ENCODE measurements at places on chromosomes 2 and 18.

GRCh38 chr18:59228351-59228750, 8.4 kb downstream of the GRP start:
- DNase-seq: no peak

DNA sequence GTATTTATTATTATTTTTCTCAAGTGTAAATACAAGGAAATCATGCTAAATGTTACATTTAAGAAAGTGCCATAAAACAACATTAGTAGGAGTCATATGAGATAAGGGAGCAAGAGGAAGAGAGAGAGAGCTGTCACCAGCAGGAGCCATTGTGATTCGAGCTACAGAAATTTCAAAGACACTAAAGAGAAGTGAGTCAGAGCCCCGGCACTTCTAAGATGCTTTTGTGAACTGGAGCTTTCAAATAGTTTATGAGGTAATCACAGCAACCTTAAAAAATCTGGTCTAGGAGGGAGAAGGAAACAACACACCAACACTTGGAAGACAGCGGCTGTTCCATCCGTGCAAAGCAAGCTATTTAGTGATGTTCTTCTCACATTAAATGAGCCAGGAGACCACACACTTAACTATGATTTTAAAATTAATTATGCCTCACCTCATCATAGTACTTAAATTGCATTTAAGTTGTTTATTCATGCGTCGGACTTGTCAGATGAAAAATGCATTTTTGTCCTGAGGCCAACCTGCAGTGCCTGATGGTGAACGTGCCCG, 382.7 kb upstream of the SALL3 start:
- DNase-seq: no peak

GRCh38 chr2:152555048-152555447, 162.2 kb downstream of the PRPF40A start:
- DNase-seq: no peak

GRCh38 chr18:51559198-51559901, 361.9 kb upstream of the MEX3C start:
- DNase-seq: no peak

DNA sequence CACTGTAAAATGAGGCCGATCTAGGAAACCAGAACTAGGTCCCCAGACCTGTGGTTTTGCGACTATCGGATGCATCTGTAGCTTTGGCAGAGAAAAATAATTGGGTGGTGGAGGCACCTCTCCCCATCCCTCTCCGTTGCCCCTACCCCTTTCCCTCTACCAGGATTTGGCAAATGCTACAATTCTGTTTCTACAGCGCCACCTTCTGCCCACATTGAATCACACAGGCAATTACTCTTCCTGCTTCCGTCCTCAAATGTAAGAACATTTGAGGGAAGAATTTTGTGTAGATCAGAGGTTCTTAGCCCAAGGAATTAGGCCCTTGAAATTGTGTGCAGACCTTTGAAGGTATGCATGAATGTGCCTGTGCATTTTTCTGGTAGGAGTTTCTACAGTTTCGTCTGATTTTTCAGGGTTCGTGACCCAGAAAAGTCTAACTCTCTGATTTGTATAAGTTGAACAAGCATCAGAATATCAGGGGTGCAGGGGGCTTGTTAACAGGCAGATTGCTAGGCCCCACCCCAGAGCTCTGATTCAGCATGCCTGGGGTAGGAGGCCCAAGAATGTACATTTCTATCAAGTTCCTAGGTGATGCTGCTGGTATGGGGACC, 11.2 kb downstream of the ATP6V1B1 start:
- DNase-seq: peak; percentile 11

GRCh38 chr18:72672364-72673184, 128.4 kb upstream of the CBLN2 start:
- DNase-seq: no peak

- no peak for DNase-seq
Measured at GRCh38 chr2:213733893-213734292, 449.6 kb downstream of the SPAG16 start.

GRCh38 chr2:147101941-147102790, 742.7 kb upstream of the ACVR2A start:
- no peak for DNase-seq

GRCh38 chr2:99631700-99632099, 141.9 kb upstream of the REV1 start:
- no peak for DNase-seq

- DNase-seq: no peak
Measured at GRCh38 chr2:201114846-201115245, 1.1 kb upstream of the CFLAR start.

- no peak for DNase-seq
Measured at GRCh38 chr2:33212151-33212550, 264.3 kb upstream of the RASGRP3 start.

GRCh38 chr2:114727012-114727411, 284.6 kb downstream of the DPP10 start:
- no peak for DNase-seq

DNA sequence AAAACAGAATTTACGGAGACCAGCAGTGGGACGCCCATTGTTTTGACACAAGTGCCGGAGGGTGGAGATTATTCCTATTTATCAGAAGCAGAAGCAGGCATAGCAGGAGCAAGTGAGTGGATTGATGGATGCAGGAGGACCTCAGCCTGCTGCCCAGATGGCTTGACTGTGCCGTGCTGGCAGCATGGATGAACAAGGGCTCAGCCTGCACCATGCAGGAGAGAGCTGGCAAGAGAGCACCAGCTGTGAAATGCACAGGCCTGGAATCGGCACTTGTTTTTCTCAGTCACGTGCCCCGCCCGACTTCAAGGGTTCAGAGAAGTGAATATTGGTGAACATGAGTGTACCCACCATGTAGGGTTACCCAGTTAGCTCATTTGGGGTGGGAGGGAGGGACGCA, 4.0 kb downstream of the IL1R2 start:
- DNase-seq: no peak

DNA sequence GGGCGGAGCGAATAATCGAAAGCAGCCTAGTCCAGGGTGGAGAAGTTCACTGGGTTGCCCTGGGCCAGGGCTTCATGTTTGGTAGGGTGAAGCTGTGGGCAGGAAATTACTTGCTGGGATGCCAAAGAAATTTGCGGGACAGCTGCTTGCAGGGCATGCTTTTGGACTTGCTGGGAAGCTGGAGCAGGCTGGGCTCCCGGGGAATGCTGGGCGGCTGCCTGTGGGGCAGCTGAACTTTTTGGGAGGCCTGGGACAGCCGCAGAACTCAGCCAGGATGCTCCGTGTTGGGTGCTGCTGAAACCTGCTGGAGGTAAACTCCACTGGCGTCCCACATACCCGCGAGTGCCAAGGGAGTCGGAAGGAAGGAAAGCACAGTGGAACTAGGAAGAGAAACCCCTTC, 31.9 kb downstream of the ASB1 start:
- no peak for DNase-seq

DNA sequence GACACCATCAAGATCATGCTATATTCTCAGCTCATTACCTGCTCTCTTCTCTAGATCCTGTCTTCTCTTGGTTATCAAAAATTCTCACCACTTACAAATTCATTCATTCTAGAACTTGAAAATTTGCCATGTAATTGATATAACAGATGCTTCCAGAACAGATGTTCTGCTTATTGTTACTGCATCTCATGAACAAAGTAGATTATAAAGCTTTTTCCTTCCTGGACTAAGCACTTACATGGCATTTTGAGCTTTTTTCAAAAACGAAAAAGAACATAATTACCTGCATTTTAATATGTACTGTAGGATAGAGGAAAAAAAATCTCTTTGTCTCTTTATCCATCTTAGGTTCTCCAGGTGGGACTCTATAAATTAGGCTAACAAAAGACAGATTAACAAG, 79.6 kb upstream of the CREB1 start:
- DNase-seq: no peak

GRCh38 chr2:209380293-209380692, 43.6 kb upstream of the MAP2 start:
- no peak for DNase-seq

DNA sequence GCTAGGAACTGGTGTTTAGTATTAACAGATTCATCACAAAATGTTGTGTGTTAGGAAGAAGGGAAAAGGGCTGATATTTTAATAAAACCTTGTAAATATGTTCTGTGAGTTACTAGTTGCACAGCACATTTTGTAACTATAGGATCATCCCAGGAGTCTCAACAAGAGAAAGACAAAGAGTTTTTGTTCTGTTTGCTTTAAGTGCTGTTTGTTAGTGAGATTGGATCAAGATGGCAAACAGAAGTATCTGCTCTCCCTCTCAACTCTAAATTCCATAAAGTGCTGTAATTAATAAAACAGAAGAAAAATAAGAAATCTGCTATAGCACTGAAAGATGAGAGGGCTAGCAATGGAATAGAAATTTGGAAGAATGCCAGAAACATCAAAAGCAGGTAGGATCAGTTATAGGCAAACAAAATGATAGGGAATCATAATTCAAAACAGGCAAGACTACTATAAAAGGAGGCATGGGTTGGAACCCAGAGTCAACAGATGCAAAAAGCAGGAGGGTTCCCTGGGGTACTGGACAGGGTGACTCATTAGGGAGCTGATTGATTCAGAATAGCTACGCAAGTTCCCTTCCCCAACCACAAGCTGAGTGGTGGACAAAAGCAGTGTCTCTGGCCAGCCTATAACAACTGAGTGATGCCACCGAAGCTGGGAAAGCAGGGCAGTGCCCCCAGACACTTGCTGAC, 75.8 kb downstream of the DYNC1I2 start:
- no peak for DNase-seq

GRCh38 chr18:41905786-41906527, 49.1 kb upstream of the PIK3C3 start:
- DNase-seq: no peak

- no peak for DNase-seq
Measured at GRCh38 chr2:238166391-238167343, 7.9 kb downstream of the ERFE start.

GRCh38 chr2:200270732-200271131, 35.8 kb upstream of the SPATS2L start:
- no peak for DNase-seq

DNA sequence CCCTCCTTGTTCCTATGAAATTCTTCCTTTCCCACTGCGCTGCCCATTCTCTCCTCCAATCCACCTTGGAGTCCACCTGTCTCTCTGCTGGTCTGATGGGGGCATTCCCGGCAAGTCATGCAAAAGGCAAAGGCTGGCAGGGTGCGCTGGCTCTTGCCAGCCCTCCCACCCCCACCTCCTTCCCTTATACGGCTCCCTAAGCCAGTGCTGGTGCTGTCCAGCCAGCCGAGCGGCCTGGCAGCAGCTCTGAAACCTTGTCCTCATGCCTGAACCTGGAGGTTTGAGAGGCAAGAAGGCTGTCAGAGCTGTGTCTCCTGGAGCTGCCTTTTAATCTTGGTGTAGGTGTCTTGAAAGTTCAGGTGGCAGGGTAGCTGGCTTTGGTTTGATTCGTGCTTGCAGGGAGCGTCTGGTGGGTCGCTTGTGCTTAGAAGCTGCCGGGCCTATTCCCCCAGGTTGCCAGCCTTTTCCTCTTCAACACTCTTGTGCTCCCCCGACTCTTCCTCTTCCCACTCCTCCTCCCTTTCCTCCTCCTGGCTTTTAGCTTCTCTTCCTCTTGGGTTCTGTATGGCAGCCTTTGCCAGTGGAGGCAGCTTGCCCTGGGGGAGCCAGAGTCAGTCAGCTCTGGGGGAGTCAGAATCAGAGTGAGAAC, 748 bp downstream of the LIPG start:
- no peak for DNase-seq

GRCh38 chr2:41784496-41784895, 263.3 kb upstream of the PKDCC start:
- no peak for DNase-seq

- DNase-seq: no peak
Measured at GRCh38 chr2:201786471-201786870, 5.7 kb upstream of the ALS2 start.

DNA sequence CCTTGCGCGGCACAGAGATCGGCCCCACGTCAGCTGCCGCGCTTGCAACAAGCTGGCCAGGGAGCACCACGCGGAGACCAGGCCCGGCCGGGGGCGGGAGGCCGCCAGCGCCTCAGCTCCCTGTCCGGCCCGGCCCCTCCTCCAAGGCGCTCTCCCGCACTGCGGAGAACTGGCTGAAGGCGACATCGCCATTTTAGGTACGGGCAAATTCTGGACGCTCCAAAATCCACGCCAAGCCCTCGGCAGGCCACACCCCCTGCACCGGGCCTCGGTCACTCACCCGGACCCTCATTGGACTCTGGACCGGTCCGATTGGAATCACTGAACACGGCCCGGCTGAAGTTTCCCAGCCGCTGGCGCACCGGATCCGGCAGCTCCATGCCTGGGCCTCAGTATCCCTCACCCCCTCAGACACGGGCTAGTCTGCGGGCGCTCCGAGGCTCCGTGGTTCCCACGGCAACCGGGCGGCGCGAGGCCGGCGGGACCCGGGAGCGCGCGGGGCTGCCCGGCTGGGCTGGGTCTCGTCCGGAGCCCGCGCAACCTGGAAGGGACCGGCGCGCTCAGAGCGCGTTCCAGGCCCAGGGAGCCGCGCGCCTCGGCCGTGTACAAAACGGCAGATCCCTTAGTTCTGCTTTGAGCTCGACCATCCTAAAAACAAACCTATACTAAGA, at the start of gene TMEM17:
TMEM17 (minus strand) TSS at position 446 of the 671 bp plus-strand sequence; CDS start at position 380, 66 bp downstream.
- no peak for DNase-seq

DNA sequence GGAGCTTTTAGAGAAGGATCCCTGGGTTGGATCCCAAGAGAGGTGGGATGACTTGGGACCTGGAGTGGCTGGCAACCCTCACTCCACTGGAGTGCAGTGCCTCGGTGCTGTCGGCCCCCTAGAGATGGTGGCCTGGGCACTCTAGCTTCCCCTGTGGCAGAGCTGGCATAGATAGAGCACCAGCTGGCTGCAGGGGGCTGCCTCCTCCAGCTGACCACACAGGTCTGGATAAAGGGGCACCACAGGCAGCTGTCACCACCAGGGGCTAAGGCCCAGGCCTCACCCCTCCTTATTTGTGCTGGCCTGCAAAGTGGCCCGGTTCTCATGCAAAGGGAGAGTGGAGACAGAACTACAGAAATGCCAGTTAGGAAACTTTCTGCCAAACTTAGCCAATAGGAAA, 74.3 kb downstream of the ZBTB7C start:
- no peak for DNase-seq

- DNase-seq: no peak
Measured at GRCh38 chr18:4453874-4454536, 1.1 kb downstream of the DLGAP1 start.

- DNase-seq: no peak
Measured at GRCh38 chr18:3869848-3870247, 419.9 kb downstream of the TGIF1 start.

DNA sequence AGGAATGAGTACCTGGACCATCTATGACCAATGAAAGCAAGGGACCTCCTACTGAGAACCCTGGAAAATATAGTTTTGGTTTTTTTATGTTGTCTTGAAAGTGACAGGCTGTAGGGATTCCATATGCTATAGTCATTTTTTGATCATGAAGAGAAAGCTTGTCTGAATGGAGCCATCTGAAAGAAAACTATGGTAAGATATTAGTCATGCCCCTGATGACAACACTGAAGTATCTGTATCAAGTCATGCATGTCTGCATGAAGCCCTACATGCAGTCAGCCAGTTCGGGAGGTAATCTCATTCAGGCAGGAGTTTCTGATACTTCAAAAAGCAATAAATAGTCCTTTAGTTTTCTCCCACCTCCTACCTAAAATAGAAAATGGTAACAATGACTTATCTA, 1042.0 kb downstream of the DPP10 start:
- no peak for DNase-seq
